ENCODE measurements at places on chromosomes 13 and 19.

DNA sequence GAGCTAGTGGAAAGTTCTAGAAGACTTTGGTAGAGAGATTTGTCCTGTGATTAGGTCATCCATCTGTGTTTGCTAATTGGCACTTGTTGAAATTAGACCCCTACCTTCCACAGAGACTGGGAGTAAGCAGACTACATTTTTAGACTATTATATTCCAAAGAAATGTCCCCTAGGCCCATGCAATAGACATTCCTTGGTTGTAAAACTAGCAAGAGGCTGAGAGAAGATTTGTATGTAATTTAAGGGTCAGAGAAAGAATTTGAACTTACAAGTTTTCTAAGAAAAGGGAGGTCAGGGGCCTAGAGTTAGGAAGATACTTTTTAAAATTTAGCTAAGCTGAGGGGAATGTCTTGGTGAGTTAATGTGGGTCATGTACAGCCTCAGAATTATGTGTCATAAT is 470.7 kb upstream of the SLITRK1 start:
- no peak for DNase-seq

- DNase-seq: no peak
These were observed 155.2 kb downstream of the DPF1 start for GRCh38 chr19:38068826-38069225.

DNA sequence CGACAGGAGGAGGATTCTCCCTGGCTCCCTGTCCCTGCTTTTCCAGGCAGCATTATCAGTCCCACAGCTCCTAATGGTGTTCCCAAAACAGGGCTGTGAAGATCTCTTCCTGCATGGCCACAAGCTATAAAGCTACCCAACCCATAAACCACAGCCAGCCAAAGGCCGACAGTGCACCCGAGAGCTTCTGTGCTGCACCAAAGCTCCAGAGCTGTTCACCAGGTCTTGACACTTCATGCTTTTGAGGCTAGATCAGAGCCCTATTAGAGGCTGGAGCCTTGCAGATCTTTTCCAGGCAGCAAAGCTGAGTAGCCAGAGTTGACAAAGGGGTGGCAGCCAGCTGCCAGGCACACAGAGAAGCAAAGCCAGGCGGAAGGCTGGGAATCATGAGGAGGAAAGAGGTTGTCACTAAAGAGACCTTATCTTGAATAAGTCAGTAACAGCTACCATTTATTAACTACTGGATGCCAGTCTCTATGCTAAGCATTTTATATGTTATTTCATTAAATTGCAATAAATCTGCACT is 180.4 kb downstream of the KATNAL1 start:
- DNase-seq: no peak

DNA sequence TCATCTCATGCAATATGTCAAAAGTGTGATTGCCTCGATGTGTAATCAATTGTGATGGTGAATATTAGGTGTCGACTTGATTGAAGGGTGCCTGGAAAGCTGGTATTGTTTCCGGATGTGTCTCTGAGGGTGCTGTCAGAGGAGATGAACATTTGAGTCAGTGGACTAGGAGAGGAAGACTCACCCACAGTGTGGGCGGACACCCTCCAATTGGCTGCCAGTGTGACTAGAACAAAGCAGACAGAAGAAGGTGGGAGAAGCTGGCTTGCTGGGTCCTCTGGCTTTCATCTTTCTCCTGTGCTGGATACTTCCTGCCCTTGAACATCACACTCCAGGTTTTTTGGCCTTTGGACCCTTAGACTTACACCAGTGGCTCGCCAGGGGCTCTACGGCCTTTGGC is 15.5 kb upstream of the CABP5 start:
- no peak for DNase-seq

DNA sequence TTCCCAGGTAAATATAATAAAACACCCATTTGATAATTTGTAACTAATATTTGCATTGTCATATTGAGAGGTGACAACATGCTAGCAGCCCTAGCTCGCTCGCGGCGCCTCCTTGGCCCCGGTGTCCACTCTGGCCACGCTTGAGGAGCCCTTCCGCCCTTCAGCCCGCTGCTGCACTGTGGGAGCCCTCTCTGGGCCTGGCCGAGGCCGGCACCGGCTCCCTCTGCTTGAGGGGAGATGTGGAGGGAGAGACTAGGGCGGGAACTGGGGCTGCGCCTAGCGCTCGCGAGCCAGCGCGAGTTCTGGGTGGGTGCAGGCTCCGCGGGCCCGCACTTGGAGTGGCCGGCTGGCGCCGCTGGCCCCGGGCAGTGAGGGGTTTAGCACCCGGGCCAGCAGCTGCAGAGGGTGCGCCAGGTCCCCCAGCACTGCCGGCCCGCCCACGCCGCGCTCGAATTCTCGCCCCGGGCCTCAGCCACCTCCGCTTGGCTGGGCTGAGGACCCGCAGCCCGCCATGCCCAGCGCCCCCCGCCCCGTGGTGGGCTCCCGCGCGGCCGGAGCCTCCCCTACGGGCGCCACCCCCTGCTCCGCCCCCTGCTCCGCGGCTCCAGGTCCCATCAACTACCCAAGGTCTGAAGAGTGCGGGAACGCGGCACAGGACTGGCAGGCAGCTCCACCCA is 594.4 kb downstream of the SLITRK6 start:
- DNase-seq: no peak

DNA sequence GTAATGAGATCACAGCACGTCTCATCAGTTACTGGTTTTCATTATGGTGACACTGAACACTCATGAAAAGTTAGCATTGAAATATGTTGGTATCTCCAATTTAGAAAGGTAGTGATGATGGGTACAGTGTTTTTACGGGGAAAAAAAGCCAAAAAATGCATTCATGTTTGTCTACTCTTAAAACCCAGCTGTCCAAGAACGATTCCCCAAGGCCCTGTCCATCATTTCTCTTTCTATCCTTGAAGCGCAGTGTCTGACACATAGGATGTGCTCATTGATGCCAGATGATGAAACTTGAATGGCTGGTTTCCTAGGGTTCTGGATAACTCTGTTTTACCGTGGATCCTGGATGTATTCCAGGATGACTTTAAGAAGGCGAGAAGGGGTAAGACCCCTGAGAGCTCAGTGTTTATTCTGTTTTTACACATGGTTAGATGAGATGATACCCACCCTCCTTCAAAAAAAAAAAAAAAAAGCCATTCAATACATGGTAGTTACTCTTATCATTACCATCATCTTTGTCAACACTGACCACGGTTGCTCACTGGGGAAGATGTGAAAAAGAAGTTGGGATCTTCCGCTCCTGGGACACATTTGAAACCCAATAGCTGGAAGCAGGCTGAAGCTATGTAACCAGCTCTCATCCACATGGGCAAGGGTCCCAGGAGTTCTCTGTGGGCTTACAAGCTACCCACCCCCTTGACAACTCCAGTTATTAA is 22.5 kb downstream of the SERP2 start:
- no peak for DNase-seq

GRCh38 chr19:7861619-7862412 is 12.4 kb downstream of the PRR36 start:
- DNase-seq: no peak

DNA sequence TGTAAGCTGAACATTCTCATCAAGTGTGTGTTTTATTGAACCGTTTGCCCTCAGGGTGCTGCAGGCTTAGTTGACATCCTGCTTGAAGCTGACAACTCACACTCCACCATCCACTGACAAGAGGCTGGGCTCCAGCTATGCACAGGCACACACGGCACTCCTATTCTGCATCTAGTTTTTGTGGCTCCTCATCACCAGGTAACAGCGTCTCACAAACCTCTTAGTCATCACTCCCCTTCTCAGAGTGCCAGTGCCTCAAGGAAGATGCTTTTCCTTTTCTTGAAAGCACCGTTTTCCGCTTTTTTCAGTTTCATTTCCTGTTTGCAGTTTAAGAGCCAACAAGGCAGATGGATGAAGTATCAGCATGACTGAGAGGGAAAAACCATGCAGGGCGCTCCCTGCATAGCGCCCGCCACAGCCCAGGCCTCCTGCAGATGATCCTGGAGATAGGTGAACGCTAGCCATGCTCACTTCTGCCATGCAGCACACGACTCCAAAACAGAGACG is 491.2 kb downstream of the COG6 start:
- DNase-seq: no peak

- no peak for DNase-seq
These were observed 267.1 kb downstream of the KLF5 start for GRCh38 chr13:73325723-73326558.

- DNase-seq: no peak
These were observed 311.6 kb downstream of the KCNRG start for GRCh38 chr13:50326811-50327210.

DNA sequence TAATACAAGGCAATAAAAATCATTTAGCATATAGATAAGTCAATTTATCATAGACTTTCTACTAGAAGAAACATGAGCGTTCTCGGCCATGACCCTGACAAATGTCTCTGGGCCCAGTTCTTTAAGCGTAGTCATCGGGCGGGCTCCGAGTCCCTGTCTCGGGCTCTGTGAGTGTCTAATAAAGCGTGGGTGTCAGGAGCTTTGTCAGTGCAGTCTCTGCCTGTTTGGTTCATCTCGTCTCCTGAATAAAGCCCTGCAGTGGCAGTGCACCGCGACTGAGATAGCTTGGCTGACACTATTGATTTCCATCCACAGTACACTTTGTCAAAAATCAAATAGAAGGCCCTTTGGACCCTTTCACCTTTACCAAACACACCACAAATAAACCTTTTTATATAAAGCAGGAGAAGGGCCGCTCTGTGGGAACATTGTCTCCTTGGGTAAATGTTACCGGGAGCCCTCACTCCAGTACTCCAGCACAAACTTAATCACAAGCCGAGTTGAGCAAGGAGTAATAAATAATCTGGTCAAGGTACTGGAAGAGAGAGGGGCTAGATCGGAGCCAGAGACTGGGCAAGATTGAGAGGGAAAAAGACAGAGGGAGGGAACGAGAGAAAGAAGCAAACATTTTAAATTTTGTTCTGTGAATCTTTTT is 368.2 kb upstream of the TSHZ3 start:
- DNase-seq: no peak

DNA sequence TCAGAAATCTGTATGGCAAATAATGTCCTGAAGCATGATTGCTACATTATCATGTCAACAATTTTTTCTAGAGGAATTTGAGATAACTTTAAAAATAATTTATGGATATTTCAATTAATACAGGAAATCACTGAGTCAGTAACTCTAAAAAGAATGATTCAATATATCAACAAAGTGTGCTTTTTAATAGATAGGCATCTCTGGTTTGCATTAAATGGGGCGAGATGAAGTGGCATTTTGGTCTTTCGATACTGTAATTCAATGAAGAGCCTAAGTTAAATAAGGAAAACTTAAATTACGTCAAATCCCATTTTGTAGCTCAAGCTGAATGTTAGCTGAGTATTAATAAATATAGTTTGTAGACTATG is 342.8 kb downstream of the DACH1 start:
- no peak for DNase-seq

DNA sequence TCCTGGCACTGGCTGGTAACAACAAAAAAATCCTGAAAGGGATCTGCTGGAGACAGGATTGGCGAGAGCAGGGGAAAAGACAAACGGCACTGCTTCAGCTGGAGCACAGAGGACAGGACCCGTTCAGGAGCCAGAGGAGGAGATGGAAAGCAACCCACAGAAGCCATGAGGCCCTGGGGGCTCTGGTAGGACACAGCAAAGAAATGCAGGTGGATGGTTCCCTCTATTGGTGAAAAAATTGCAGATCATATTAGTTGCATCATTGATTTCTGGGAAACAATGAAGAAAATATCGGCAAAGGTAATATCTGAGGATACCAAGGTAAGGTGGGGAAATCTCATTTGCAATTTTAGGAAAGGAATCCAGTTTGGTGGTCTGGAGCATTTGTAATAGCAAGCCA is 25.7 kb upstream of the TPP2 start:
- no peak for DNase-seq

- DNase-seq: peak; percentile 99
These were observed 9.9 kb downstream of the RFX2 start for GRCh38 chr19:6100284-6100915.

DNA sequence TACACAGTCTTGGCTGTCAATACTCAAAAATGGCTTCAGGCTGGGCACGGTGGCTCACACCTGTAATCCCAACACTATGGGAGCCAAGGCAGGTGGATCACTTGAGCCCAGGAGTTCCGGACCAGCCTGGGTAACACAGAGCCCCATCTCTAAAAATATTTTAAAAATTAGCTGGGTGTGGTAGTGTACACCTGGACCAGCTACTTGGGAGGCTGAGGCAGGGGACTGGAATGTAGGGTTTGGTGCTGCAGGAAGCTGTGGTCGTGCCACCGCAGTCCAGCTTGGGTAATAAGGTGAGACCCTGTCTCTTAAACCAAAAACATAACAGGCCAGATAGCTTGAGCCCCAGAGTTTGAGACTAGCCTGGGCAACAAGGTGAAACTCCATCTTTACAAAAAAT is 6.7 kb upstream of the CHERP start:
- DNase-seq: no peak

DNA sequence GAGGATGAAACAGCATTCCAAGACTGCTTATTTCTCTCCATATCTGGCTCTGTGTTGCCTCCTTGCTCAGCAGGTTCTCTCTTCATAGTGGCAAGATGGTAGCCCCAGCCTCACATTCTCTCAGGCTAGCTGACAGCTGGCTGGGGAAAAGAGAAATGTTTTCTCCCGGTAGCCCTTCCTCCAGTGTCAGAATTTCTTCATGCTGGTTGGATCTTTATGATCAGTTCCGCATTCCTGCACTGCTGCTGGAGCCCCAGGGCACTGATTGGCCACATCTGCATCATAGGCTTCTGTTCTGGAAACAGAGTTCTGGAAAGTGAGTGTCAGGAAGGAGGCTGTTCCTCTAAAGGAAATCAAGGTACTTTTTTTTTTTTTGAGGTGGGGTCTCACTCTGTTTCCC is 24.6 kb downstream of the POP4 start:
- DNase-seq: no peak

- no peak for DNase-seq
These were observed 55.2 kb downstream of the ELF1 start for GRCh38 chr13:40963927-40964326.

GRCh38 chr19:45005787-45006186 is 4.5 kb downstream of the RELB start:
- no peak for DNase-seq

DNA sequence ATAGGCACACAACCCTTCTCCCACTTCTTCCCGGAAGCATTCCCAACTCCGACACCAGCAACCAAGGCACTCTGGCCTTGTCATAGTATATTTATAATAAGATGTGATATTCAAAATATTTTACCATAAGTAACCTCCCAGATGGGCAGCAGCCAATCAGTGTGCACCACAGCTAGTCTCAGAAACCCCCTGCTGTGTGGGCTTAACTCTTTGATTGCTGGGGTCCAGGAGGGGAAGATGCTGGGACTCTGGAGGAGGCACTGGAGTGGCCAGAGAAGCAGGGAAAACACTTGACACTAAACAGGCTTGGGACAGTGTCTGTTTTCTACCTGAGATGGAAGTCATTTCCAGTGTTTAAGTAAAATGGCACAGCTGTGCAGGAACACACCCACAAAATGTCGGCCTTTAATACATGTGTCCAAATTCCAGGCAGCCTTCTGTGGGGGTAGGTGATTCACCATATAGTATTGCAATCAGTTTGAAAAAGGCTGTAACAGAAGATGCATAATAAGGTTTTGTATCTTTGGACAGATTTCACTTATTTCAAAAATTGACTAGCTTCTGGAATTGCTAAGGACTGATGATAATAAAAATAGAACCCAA is 100.7 kb downstream of the MBNL2 start:
- DNase-seq: no peak

Data from Kasumi-1 (cell line).